Renal cortical epithelial cell (primary cell): ENCODE measurements at places on chromosomes 5 and 9. TPM values are rescaled to one million over a fixed set of nuclear protein-coding genes. Genes with fewer than 3 reads are reported as not detected.

Gene ADAMTSL2
- total RNA-seq = 0.05 TPM in 1 of 2 replicates, not detected in the other

GRCh38 chr5:624118-624950 lies 12.2 kb downstream of the CEP72 start:
- DNase-seq = no peak

DNA sequence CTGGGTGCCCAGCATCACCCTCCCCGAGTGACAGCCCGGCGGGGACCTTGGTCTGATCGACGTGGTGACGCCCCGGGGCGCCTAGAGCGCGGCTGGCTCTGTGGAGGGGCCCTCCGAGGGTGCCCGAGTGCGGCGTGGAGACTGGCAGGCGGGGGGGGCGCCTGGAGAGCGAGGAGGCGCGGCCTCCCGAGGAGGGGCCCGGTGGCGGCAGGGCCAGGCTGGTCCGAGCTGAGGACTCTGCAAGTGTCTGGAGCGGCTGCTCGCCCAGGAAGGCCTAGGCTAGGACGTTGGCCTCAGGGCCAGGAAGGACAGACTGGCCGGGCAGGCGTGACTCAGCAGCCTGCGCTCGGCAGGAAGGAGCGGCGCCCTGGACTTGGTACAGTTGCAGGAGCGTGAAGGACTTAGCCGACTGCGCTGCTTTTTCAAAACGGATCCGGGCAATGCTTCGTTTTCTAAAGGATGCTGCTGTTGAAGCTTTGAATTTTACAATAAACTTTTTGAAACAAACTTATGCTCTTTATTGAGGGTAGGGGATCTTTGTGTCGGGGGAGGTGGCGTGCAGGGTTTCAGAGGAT lies 1.3 kb downstream of the GADD45G start:
- peak; percentile 73 for DNase-seq

Gene LHX2
- not detected in 2 replicates for total RNA-seq

Gene HTR1A
- total RNA-seq = 0.35 TPM in 1 of 2 replicates, not detected in the other

- DNase-seq = no peak
These were observed 28.7 kb upstream of the ZNF354B start for GRCh38 chr5:178831049-178831448.

GRCh38 chr9:106287091-106287631 lies 575.8 kb upstream of the ZNF462 start:
- no peak for DNase-seq

DNA sequence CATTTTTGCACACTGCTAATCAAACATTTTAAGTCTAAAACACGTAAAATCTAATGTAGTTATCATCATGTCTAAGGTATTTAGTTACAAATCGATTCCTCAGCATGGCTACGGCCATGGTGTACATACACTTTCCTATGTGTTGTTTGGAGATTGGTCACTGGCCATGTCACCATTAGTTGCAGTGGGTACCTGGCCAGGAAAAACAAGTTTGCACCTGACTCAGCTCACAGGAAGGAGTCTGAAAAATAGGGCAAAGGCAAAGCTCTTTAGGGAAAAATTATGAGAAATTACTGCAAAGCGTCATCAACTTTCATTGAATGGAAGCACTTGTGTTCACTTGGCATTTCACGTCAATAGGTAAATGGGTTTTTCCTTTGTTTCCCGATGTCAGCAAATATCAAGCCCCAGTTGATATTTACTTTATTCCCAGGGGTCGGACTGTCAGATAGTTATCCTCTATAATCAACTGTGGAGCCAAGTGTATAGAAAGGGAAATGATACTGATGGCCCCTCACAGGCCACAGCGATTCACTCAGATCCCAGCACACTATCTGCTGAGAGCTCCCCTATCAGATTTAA lies 626.0 kb upstream of the ADAMTS16 start:
- peak; percentile 19 for DNase-seq

Gene SLC46A2
- not detected in 2 replicates for total RNA-seq

Gene IFNW1
- total RNA-seq = not detected in 2 replicates

DNA sequence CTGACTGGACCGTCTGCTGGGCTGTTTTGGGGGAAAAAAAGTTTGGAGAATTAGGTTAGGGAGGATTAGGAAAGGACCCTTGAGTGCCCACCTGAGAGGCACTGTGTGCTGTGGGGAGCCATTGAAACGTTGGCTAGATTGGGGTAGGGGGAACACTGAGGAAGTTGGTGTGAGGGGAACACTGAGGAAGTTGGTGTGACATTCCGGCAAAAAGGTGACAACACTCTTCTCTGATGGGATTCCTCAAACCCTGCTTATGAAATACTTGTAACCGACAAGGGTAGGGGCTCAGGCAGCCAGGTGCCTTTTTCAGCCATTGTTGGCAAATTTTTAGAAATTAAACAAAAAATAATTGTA lies 1.0 kb downstream of the CYSTM1 start:
- DNase-seq = no peak

DNA sequence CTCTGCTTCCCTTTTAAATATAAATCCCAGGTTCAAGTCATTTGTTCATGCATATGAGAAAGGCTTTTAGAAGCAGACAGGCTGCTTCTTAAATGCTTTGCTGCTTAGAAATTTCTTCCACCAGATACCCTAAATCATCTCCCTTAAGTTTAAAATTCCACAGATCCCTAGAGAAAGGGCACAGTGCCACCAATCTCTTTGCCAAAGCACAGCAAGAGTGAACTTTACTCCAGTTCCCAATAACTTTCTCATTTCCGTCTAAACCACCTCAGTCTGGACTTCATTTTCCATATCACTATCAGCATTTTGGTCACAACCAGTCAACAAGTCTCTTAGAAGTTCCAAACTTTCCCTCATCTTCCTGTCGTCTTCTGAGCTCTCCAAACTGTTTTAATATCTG lies 679.8 kb upstream of the FTMT start:
- DNase-seq = no peak

Gene CDH9
- not detected in 2 replicates for total RNA-seq

DNA sequence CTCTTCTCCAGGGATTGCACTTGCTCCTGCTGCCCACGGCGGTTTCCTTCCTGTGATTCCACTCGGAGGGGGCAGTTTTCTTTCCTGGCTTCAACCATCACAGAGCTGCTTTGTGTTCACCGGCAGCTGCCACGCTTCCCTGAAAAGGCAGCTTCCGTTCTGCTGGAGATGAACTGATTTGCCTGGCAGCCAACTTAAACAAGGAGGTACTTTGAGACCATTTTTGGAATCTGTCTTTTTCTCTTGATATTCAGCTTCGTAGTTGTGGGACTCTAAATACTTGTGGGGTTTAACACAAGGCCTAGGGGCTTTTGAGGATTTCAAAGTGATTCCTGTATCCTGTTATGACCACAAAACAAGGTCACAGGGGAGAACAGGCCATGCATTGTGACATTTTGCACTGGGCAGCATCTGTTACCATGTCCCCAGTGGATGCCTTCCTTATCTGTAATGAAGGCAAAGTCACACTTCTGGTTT lies 192.0 kb downstream of the MTRR start:
- DNase-seq = no peak

GRCh38 chr5:68319706-68320412 lies 104.3 kb downstream of the PIK3R1 start:
- DNase-seq = peak; percentile 79

DNA sequence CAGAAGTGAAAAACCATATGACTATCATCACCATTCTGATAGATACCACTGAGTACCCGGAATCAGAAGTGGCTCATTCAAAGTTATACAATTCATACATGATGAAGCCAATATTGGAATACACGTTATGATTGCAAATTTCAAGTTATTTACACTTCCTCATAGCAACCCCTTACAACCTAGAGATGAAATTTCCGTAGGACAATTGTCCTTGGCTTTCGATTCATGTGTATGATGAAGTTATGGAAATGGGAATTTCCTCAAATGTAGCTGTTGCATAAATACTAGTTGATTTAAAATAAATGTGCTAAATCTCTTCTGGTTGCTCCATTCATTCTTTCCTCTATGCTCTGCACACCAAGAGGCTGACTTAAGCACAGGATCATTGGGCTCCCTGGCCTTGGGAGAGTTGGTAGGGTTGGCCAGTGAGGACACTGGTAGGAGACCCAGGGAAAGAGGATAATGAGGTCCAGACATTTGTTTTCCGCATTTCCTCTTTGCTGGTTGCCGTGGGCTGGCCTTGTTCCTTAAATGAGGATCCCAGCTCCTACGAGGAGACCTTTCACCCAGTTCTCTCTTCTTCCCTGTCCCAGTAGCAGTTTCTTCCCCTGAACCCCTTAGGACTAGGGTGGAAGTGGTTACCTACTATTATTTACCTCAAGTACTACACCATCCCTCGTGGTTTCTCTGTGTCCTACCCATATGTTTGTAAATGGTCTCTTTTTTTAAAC lies 90.3 kb downstream of the ZNF474 start:
- DNase-seq = no peak

- no peak for DNase-seq
These were observed 31.9 kb downstream of the P4HA2 start for GRCh38 chr5:132195727-132196126.

Gene STKLD1
- total RNA-seq = 0.35 and 0.40 TPM in 2 replicates

GRCh38 chr9:130472184-130472705 lies 27.5 kb downstream of the ASS1 start:
- DNase-seq = no peak

Gene TTC23L
- total RNA-seq = 0.65 TPM in 1 of 2 replicates, not detected in the other

Gene GADD45G
- 0.20 TPM in 1 of 2 replicates, not detected in the other for total RNA-seq

- no peak for DNase-seq
These were observed 66.2 kb upstream of the CACNA1B start for GRCh38 chr9:137811283-137811870.

GRCh38 chr9:87670572-87671264 lies 55.2 kb upstream of the CTSL start:
- DNase-seq = no peak

- DNase-seq = peak; percentile 47
These were observed 3.2 kb upstream of the SMIM32 start for GRCh38 chr5:136195971-136196820.

DNA sequence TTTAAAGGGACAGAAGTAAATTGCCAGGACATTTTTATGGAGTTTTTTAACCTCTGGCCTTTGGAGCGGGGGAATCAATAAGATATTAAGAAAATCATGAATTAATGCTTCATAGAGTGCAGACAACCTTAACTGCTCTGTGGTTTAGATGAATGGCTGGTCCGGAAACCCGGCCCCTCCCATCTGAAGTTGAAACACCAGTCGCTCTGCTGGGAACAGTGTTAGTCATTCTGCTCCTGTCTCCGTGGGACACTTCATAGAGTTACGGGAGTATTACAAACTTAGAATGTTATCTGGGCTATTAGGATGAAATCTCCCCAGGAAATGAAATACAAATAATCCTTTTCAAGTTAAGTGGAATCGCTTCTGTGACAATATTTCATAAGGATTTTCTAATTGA lies 110.1 kb upstream of the IRX2 start:
- no peak for DNase-seq

DNA sequence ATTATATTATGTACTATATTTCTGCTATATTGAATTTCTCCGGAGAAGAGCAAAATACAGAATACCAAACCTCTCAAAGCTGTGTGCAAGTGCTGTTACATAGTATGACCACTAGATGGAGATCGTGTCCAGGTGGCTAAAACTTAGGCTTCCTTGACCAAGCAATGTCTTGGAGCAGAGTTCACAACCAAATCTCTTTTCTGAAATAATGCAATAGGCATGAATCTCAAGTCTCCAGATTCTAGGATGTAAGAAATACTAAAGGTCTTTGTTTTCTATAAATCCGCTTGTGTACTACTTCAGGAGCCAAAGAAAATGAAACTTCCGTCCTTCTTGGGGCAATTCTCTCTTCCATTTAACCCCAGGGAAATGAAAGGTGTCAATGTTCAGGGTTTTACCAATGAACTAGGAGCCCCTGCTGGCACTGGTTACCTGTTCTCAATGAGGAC lies 181.5 kb upstream of the RAI14 start:
- peak; percentile 65 for DNase-seq
